ENCODE measurements at places on chromosomes 4 and X.

DNA sequence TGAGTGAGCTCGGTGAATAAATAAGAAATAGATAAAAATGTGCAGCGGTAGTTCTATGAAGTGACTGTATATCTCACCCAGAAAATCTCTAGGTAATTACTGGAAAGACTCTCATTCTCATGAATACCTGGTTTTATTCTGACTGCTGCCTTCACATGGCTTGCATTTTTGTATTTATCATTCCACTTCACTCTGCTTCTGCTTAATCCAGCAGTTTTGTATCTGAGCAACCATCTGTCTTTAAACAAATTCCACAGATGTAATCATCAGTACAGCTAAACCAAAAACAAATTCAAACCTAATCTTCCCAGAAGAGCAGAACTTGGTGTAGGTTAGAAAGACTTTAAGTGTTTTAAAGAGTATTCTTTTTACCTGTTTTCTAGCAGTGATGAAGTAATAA, 11.2 kb upstream of the ALB start:
- no peak for DNase-seq

DNA sequence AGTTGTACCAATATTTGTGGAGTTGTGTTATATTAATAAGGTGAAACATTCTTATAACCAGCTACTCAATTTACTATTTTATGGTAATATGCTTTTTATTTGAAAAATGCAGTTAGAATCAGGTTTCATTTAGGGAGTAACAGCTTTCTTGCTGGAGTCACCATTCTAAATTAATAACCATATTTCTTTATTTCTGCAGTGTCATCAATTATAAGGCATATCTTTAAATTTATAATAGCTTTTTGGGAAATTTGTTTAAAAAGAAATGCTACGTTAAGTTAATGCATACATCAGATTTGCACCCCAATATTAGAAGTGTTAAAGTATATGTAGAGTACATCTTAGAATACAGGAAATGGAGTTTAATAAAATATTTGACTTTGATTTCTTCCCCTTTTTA, 18.9 kb downstream of the USP38 start:
- DNase-seq: no peak

- no peak for DNase-seq
These were observed 43.7 kb upstream of the MAPK10 start for GRCh38 chr4:86403575-86403974.

- DNase-seq: no peak
These were observed 26.2 kb downstream of the TEC start for GRCh38 chr4:48243429-48243828.

DNA sequence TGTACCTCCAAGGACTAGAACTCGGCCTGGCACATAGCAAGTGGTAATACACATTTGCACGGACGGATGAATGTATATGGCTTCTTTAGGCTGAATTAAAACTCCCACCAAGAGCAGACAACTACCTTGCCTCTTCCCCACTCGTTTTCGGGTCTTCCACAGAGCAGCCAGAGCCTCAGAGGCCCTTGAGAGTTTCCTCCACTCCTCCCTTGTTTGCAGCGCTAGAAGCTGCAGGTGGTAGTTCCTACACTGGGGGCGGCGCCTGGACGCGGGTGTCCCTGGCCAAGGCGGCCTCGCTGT, 10.2 kb upstream of the INTU start:
- DNase-seq: no peak

DNA sequence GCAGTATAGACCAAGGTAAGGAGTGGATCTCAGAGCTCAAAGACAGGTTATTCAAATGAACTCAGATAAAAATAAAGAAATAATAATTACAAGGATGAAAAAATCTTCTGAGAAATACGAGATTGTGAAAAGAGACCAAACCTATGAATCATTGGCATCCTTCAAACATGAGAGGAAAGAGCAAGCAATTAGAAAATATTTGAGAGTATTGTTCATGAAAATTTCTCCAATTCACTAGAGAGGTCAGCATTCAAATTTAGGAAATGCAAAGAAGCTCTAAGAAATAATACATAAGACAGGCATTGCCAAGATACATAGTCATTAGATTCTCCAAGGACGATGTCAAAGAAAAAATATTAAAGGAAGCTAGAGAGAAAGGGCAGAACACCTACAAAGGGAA, 93.5 kb upstream of the GALNTL6 start:
- no peak for DNase-seq
